ENCODE measurements at places on chromosomes 2 and 18. TPM values are rescaled to one million over a fixed set of nuclear protein-coding genes. Genes with fewer than 3 reads are reported as not detected.

GRCh38 chr2:173028671-173029070 is 47.0 kb upstream of the MAP3K20 start:
- no peak for DNase-seq

DNA sequence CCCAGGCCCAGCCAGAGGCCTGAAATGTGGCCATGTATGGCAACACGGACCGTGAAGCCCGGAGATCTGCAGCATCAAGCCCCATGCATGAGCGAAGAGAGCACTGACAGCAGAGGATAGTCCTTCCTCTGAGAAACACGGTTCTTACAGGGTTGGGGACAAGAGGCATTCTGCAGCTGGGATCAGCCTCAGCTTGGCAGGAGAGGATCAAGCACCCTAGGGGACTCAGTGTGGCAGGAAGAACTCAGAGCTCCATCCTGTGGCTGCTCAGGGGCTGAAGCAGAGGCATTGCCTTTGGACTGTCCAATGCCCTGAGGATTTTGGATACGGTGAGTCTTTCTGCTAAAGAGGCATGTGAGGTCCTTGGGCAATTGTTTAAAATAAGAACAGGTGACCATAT is 368.7 kb downstream of the ZNF516 start:
- DNase-seq = peak; percentile 13

DNA sequence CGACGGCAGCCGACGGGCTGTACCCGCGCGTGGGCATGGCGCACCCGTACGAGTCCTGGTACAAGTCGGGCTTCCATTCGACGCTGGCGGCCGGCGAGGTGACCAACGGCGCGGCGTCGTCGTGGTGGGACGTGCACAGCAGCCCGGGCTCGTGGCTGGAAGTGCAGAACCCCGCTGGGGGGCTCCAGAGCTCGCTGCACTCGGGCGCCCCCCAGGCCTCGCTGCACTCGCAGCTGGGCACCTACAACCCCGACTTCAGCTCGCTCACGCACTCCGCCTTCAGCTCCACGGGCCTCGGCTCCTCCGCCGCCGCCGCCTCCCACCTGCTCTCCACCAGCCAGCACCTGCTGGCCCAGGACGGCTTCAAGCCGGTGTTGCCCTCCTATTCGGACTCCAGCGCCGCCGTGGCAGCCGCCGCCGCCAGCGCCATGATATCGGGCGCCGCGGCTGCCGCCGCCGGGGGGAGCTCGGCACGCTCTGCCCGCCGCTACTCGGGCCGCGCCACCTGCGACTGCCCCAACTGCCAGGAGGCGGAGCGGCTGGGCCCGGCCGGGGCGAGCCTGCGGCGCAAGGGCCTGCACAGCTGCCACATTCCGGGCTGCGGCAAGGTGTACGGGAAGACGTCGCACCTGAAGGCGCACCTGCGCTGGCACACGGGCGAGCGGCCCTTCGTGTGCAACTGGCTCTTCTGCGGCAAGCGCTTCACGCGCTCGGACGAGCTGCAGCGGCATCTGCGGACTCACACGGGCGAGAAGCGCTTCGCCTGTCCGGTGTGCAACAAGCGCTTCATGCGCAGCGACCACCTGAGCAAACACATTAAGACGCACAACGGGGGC is 2.0 kb downstream of the SP9 start:
- DNase-seq = no peak

- DNase-seq = no peak
Observed at GRCh38 chr2:100294162-100294497, 28.2 kb downstream of the LONRF2 start.

GRCh38 chr18:79438898-79439627 is 43.3 kb downstream of the NFATC1 start:
- no peak for DNase-seq

- no peak for DNase-seq
Observed at GRCh38 chr2:176075481-176075880, 8.3 kb downstream of the EVX2 start.

DNA sequence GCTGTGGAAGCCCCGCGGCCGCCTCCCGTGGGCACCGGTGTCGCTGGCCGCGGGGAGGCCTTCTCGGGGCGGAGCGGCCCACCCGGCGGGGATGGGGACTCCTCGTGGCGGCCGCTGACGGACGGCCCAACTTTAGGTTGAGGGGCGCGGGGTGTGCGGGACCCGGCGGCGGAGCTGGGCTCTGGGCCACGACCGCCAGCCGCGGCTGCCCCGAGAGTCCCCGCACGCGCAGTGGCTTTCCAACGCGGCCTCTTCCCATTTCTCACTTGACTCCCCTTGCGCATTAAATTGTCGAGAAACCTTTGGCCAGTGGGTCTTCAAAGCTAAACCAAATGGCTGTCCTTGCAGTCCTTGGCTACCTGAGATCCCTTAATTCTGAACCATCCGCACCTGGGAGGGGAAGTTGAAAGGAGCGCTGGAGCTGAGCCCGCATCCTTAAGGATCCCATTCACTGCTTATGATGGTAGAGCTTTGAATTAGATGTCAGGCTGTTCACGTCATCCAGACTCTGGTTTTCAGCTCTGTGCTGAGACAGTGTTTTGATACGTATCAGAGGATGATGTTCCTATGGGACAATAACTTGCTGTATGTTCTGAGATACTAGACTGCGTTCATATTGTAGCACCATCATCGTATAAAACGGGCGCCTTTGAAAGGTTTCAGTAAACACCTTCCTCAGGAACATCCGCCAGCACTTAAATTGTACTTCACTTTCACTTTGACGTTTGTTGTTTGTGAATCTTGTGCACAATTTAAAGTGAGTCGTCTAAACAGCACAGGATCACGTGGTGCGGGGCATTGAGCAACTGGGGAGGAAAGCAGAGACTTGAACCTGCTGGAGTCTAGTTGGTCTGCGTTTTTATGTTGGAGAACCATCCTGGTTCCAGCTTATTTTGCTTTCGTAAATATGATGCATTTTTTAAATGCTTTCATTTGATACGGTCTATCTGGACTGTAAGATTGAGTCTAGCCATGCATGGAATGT is 874 bp downstream of the CLIP4 start:
- no peak for DNase-seq

DNA sequence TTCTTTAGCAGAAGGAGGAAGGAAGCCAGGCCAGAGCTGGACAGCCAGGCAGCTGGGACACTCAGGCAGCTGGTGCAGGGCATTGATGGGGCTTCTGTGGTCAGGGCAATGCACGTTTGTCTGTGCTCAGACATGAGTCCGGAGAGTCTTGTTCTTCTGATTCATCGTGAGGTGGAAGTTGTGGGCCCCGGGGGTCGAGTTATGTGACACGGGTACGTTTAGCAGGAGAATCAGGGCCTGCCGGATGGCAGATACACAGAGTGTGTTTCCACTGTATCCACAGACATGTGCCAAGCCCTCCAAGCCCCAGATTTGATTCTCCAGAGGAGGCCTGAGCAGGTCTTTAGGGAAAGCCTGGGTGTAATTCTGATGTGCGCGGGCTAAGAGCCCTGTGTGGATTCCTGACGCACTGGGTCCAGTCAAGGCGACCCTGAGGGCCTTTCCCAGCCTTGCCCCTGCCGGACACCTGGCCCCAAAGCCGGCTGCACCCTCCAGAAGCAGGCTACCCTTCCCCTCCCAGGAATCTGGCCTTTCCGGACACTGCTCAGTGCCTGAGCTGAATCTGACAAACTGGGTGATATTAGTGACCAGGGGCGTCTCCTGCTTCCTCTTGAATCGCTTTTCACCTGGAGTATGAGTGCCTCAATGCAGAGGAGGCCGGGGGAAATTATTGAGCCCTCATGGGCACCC is 10.1 kb downstream of the ARHGEF4 start:
- peak; percentile 80 for DNase-seq

DNA sequence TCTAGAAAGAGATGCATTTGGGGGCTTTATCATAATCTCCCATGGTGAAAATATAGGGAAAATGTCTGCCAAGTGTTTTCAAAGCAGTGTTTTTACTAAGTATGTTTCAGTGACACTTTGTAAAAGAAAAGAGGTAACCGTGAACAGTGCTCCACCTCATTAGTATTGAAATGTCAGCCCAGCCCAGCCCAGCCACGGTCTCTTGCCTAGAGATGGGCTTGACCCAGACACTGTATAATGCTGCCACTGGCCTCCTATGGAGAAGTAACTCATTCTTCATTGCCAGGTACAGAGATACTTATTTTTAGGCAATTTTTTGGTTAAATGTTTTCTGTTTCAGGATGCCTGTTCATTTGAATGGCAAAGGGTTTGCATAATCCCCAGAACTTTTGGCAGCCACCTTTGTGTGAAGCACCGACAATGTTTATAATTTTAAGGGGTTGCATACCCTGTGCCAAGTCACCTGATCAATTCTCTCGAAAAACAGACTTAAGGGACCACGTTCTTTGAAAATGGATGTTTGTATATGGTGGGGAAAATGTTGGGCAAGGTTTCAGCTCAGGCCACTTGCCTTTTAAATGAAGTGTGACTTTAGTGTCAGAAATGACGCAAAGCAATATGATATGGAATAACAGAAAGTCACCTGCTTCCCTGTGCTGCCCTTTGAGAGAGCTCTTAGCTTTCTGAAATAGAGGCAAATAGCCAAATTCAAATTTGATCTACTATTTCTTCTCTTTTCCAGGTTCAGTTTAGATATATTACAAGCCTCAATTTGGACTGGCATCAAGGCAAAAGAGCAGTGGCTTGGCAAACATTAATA is 314.5 kb upstream of the RGPD4 start:
- DNase-seq = no peak

DNA sequence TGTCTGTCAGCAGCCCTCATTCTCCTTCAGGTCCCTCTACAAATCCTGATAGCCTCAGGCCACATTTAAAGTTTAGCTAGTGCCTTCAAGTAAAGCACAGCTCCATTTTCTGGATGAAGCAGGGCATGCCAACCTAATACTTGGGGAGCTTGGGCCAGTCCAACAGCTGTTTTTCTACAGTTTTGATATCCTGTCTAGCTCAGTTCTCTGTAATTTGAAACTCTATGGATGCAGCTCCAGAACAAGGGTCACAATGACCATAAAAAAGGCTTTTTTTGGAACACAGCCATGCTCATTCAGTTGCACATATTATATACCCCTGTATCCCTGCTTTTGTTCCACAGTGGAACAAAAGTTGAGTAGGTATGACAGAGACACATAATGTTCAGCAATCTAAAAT is 373.5 kb downstream of the SUCLG1 start:
- no peak for DNase-seq

- DNase-seq = peak; percentile 87
Observed at GRCh38 chr18:56641714-56642337, 3.4 kb upstream of the TXNL1 start.

DNA sequence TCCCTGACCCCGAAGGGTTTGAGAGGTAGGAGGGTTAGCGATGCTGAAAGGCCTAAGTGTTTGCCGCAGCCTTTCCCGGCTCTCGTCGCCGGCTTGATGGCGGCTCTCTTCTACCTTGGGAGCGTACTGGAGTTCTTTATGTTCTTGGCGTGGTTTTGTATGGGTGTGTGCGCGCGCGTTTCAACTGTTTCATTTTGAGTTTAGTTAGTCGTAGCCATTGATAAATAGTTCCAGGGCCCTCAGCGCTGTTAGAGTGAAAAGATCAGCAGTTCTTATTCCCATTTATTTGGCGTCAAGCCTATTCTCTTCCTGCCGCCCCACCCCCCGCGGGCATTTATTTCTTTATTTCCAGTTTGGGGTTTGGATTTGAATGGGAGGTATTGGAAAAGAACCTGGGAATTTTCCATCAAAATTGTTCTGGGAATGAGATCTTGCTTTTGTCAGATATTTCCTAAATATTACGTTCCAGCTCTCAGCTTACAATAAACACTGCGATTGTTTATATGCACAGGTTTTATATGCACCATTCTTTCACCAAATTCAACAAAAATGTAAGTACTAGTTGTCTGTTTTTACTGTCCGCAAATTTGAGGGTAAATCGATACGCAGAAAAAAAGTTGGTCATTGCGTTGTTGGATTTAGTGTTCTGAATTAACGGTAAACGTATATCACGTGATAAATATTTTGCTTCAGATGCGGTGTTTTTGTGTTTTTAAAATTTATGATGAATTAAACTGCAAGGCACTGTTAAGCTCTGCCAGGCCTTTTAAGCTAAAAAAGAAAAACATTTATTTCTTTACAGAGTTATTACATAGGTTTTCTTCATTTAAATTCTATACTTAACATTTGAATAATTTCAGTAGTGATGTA is 954 bp downstream of the CCNT2 start:
- peak; percentile 11 for DNase-seq

DNA sequence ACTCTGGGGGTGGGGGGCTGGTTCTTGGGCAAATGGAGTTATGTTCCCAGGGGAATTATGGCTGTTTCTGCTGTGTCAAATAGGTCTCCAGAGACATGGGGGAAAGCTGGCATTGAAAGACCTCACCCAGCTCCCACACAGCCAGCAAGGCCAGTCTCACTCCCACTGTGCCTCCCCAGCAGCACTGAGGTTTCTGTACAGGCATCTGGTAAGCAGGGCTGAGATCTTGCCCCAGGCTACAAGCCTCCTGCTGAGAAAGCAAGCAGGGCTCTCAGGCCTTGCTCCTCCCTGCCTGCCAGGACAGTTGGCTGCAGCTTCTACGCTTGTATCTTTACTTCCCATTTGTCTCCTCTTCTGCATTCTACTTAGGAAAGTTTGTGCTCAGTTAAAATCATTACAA is 50.5 kb upstream of the FHOD3 start:
- DNase-seq = no peak

- DNase-seq = no peak
Observed at GRCh38 chr2:132979339-132980093, 309.5 kb upstream of the LYPD1 start.

- DNase-seq = peak; percentile 93
Observed at GRCh38 chr18:31230495-31230894, 67.8 kb upstream of the DSC1 start.

DNA sequence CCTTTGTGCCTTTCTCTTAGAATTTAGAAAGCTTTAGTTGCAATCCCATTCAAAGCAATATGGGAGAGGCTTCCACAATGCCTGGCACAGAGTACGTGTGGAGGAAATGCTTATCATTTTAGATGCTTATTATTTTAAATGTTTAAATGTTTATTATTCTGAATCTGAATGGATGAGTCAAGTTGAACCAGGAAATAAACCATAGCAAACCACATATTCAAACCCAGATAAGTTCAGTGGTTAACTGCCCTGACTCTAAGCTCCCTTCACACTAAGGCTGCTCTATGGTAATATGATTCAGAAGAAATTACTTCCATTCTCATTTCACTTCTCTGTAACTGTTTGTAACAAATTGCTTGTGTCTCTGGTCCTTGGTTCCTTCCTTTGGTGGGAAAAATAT is 5.2 kb upstream of the PPP4R1 start:
- DNase-seq = peak; percentile 60

Gene DUSP2
- total RNA-seq = 1.0 TPM

Gene UPP2
- not detected for total RNA-seq

Gene CNGA3
- not detected for total RNA-seq

Gene GAREM1
- total RNA-seq = 2.8 TPM

Gene ZNF396
- total RNA-seq = not detected

Gene SLC40A1
- total RNA-seq = 0.57 TPM

Gene TMEM37
- total RNA-seq = 0.27 TPM

Gene RETREG2
- total RNA-seq = 59.6 TPM

Gene FECH
- total RNA-seq = 54.0 TPM

All from HT1080 (cell line).